CD4-positive, alpha-beta T cell treated with Interleukin-4 for 1 hour (primary cell): ENCODE measurements at places on chromosomes 11 and 22.

DNA sequence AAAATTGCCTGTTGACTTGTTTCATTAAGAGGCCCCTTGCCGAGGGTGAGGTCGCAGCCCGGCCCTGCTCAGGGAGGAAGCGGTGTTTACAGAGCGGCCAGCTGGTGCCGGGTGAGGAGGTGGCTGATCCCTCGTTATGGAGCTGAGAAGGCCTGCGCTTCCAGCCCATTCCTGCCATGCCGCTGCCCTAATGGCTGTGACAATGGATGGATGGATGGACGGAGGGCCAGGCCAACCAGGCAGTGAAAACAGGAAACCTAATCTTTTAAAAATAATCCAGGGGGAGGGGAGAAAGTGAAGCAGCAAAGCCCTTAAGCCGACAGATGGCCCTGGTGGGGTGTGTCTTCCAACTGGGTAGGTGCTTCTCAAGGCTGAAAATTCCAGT is 38.5 kb downstream of the BCR start:
- DNase-seq: no peak

GRCh38 chr11:82932564-82932963 is 31.0 kb downstream of the DDIAS start:
- no peak for DNase-seq

GRCh38 chr22:50274311-50274710 is 4.1 kb upstream of the MAPK11 start:
- DNase-seq: peak; percentile 61

GRCh38 chr11:41779401-41779960 is 320.0 kb upstream of the LRRC4C start:
- no peak for DNase-seq
